Renal cortical epithelial cell (primary cell): ENCODE measurements at places on chromosomes 3 and 15.

- DNase-seq = no peak
Observed at GRCh38 chr15:55980511-55980910, 12.9 kb downstream of the NEDD4 start.

- no peak for DNase-seq
Observed at GRCh38 chr3:124767264-124767663, 37.0 kb downstream of the UMPS start.

DNA sequence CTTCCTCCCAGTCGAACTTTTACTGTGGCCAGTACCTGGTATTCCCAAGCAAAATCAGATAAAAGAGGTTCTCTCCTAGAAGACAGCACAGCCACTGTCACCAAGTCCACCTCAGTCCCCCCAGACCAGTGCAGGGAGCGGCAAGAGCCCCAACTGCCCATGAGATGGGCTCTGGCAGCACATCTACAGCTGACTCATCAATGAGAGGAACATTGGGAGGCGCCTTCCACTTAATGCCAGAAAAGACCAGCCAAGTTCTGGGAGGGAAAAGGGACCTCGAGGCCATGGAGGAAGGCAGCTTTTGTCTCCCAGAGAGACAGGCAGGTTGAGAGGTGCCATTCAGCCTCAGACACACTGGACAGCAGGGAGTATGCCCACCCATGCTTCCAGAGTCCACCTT, 28.2 kb downstream of the POC1A start:
- no peak for DNase-seq

DNA sequence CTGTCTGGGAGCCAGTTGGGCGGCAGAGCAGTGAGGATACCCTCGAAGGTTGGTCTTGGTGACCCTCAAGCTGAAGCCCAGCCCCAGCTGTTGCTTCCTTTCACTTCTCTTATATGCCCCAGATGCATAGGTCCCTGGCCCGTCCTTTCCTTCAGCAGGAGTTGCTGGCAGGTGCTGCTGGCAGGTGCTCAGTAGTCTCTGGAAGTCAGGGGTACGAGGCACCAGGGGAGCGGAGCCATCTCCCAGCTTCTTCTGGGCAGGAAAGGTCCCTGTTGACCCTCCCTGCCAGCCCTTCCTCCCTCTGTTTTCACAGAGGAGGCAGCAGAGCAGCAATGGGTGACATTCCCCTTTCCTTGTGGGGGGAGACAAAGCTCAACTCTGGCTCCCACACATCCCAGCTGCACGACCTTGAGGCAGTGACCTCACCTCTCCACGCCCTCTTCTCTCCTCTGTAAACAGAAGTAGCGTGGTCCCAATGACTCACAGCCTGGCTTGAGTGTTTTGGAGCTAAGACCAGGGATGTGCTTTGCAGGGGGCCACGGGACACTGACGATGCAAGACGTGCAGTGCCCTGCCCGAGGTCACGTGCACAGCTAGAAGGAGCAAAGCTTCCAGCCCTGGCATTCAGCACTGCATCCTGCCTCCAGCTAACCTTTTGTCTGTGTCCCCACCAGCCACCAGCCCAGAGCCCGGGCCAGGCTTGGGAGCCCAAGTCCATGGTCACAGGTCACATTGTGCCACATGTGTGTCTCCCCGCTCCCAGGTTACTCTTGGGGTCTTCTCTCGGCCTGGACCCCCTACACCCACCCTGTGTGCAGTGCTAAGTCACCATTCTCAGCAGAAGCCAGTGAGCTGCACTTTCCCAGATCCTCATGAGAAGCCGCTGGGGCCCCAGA, 49.7 kb downstream of the SLC6A6 start:
- peak; percentile 91 for DNase-seq

- no peak for DNase-seq
Observed at GRCh38 chr15:87489902-87490665, 766.5 kb downstream of the NTRK3 start.

DNA sequence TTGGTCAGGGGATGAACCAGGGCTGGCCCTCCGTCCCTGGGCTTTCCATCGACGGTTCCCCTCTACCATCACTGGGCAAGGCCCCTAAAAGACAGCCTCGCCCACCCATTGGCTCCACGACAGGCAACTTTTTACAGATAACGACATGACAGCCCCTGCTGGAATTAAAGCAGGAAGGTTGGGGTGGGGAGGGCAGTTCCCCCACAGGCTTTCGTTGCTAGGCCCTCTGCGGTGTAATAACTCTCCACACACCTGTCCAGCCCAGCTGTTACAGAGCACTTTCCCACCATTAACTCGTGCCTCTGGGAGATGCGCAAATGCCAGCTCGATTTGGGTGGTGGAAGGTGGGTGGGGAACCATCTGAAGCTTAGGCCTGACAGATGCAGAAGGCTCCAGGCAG, 264.2 kb upstream of the TLE3 start:
- no peak for DNase-seq

DNA sequence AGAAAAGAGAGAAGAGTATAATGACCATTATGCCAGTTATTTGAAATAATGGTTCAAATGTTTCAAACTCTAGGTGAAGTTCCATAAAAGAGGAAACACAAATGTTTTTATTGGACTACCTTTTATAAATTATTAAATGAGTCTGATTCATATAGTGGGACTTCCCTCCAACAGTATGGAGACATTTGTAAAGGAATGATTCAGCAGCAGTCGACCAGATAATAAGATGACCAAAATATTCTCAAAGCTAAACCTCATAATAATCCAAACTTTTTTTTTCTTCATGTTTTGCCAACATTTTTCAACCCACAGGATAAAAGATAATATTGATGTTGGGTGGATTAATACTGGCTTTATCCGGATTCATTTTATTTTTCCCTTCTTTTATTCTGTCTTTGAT, 18.8 kb downstream of the TIPARP start:
- DNase-seq = peak; percentile 18

DNA sequence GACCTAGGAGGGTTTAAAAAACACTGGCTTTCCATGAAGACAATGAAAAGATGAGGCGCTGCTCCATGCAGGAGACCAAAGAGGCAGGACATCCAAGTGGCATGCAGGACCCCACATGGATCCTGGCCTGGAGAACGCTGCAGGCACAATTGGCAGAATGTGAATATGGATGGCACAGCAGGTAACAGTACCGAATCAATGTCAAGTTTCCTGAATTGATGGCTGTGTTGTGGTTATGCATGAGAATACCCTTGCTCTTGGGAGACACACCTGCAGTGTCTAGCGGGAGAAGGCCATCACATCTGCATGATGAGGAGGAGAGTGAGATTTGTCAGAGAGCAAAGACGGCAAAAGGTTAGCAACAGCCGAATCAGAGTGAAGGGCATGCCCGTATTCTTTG, 74.3 kb upstream of the SEC13 start:
- DNase-seq = no peak

GRCh38 chr3:31768479-31769125, 212.5 kb downstream of the OSBPL10 start:
- DNase-seq = peak; percentile 44

GRCh38 chr3:32384938-32385337, 6.7 kb upstream of the CMTM7 start:
- peak; percentile 85 for DNase-seq

DNA sequence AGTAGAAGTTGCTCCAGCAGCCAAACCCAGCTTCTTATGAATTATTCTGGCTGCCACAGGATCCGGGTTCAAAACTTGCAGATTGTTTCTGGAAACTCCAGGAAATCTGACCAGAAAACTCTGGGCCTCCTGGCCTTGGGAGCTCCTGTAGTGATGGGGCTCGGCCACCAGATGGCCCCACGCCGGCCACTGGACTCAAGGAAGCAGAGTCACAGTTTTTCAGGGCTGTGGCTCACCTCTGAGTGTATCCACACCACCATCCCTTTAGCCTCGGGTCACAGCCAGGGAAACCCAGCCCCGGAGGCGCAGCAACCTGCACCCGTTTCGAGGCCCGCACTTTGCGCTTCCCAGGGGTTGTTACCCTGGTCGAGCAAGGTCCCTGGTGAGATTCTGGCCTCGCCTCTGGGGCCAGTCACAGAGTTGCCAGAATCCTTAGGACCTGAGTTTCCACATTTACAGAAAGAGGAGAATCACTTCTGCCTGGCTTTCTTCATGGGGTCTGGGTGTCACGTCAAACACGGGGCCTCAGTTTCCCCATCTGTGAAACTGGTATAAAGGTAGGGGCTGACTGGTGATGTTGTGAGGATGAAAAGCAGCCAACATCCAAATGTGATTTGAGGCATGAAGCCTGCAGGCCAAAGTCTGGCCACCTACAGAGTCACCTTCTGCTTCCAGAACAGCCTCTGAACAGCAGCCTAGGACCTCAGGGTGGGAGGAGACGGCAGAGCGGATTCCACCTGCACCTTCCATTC, 53.5 kb upstream of the LCTL start:
- DNase-seq = peak; percentile 59

- peak; percentile 71 for DNase-seq
Observed at GRCh38 chr3:17577796-17578520, 164.5 kb downstream of the TBC1D5 start.

DNA sequence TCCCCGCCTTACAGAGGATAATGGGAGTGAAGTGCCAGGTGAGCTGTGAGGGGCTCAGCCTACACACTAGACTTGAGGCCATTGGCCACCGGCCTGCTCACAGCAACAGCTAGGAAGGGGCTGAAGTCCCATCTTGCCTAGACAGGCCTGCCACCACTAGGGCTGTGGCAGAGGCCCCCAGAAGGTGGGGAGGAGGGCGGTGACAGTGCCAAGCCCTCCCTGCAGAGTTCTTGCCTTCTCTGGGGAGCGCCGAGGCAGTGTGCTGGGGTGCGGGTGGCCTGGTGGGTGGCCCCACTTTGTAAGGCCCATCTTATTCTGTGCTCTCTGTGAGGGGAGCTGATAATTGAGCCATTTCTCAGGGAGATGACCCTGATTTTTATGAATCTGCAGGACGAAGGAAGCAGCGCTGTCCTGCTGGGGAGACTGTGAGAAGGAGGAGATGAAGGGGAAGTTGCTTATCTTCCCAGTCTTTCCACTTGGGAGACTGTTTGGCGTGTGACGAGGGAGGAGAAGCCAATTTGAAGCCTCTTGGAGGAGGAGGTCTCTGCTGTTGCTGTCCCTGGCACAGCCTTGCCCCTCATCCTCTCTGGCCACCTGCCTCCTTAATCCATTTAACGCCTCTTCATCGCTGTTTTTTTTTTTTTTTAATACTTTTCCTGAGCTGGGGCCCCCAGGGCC, 104.3 kb downstream of the LINGO1 start:
- DNase-seq = no peak

DNA sequence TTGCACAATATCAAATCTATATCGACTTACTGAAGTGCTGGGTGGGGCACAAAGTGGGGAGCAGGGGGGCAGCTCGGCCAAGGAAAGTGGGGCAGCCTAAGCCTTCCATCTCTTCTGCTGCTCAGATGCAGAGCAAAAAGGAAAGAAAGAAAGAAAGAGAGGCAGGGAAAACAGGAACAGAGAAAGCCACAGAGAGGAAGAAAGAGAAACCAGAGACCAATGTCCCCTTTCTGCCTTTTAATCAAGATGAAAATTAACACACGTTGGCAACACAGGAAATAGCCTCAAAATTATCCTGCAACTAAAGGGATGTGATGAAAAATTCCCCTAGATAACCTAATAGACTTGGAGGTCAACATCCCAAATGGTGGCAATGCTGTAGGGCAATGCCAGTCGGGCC, 72.2 kb upstream of the RAD18 start:
- DNase-seq = no peak

DNA sequence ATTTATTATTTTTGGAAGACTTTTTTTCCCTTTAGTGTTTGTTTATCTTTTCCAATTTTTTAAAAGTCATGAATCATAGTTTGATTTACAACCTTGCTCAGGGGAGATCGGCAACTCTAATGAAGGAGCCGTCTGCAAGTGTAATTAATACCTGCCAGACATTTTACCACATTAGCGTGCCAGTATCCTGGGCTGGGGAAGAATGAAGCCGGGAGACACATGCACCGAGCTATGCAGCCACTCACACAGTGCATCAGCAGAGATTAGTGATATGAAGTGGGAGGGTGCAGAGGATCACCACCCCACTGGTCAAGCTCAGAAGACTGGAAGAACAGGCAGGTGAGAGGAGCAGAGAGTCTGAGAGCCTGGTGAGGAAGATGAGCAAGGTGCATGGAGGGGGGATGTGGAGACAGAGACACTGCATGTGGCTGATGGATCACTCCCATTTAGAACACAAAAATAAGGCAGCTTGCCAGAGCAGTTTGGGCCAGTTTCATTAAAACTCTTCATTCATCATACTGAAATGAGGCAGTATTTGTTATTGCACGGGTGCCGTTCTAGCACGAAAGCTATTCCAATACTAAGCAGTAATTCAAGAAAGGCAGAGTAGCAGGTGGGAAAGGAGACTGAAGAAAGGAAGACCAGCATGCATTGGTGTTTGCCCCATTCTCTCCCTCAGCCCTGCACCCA, 821.6 kb downstream of the TUSC7 start:
- no peak for DNase-seq

DNA sequence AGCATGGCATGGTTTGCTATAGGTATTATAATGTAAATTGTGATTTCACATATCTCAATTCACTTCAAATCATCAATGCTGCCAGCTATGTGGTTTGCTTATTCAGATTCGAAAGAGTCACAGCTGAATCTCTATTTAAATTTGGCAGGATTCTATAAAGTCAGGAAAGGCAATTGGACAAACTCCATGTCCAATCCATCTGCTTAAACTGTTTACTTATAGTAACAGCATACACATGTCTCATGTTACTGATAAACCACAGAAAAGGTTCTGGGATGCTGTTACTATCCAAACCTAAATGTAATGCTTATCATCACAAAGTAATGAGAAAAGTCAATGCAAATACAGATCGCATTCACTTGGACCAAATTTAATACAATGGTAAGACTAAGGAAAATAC, 229.7 kb downstream of the ISL2 start:
- DNase-seq = no peak

- DNase-seq = no peak
Observed at GRCh38 chr15:84970843-84971242, 10.8 kb upstream of the PDE8A start.

DNA sequence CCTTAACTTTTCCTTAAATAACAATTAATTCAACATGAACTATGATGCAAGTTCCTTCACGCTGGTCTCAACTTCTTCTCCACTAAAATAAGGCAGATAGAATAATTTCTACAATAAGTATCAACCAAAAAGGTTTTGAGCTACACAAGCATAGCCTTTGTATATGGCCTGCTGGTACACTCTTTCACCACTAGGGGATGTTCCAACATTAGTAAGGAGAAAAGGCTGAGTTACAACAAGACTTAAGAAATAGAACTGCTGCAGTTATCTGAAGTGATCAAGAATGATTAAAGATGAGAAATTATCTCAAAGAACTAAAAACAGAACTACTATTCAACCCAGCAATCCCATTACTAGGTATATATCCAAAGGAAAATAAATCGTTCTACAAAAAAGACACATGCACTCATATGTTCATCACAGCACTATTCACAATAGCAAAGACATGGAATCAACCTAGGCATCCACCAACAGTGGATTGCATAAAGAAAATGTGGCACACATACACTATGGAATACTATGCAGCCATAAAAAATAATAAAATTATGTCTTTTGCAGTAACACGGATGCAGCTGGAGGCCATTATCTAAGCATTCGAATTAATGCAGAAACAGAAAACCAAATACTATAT, 14.4 kb downstream of the ATP13A3 start:
- DNase-seq = peak; percentile 85

DNA sequence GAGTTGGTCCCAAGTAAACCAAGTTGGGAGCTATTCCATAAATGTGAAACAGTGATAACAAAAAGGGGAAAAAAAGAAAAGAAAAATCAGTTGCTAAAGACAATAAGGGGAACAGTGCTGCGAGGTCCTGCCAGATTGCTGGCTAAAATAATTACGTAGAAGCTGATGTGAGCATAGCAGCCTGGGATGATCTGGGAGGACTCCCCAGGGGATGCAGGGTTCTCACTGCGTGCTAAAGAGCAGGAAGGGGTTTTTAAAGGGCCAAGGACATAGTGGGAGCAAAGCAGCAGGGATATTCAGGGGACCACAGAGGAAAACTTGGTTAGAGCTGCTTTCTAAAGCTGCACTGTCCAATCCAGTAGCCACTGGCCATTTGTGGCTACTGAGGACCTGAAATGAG, 133.0 kb upstream of the UMPS start:
- no peak for DNase-seq
